NCI-H460 (cell line): ENCODE measurements at places on chromosomes 12 and 14.

DNA sequence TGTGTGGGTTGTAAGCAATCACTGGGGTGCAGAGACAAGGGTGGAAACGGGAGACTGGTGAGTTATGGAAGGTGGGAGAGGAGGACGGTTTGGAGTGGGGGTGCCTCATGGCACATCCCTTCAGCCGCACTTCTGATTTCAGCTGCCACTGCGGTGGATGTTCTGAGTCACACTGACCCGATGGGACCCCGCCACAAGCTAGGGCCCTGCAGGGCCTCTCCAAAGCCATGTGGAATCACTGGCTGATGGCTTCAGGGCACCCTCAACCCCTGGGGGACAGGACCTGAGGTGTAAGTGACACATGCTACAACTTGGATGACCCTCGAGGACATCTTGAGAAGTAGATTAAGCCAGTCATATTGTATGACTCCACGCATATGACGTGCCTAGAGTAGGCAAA lies 53.7 kb downstream of the GPR68 start:
- no peak for DNase-seq

GRCh38 chr12:78118486-78118885 lies 287.8 kb downstream of the NAV3 start:
- no peak for DNase-seq

GRCh38 chr14:41362139-41362538 lies 244.5 kb upstream of the LRFN5 start:
- no peak for DNase-seq

DNA sequence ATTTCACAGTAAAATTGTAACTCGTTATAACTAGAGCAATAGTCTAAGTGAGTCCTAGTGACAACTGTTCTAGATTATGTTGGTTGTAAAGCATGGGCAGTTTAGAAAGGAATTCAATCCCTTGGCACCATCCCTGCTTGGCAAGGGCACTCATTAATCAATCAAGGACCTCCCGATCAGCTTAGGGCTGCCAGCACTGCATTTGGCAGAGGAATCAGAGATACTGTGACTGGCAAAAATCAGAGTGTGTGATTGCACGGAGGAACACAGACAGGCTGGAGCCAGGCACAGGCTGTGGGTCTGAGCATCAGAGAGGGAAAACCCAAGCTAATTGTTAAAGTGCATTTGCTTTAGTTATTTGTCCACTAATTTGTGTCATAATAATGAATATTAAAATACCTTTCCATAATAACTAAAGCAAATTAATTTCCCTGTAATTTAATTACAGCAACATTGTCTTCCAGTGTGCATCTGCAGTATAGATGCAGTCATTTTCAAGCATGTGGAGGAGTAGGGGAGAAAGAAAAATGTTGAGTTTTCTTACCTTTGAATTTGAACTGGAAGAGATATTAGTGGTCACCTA lies 3.2 kb upstream of the EGLN3 start:
- DNase-seq: no peak

DNA sequence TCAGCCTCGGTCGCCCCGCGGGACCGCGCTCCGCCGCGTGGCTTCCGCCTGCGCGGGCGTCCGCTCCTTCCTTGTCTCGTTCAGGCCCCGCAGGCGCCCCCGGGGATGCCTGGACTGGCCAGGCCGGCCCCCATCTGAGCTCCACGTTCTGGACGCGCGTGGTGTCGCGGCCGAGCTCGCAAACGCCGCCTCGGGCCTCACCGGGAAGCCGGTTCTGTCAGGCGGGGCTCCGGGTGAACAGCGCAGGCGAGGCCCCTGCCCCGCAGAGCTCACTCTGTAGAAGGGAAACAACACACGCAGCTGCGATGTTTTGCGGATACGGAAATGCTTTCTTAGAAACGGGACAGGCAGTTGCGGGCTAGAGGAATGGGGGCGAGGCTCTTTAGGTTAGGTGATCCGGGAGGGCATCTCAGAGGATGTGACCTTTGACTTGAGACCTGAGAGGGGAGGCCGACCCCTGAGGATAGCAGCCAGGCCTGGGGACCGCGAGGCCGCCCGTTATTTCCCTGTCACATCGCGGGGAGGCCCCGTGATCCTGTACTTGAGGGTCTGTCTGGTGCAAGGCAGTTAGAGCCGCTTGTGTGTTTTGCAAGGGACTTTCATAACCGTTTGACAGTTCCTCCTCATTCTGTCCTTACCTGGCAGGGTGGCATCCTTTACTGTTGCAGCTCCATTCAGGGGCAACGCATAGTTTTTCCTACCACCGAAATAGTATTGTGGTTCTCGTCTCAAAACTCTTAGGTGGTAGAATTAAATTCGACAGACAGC lies 584 bp downstream of the VRK1 start:
- no peak for DNase-seq

DNA sequence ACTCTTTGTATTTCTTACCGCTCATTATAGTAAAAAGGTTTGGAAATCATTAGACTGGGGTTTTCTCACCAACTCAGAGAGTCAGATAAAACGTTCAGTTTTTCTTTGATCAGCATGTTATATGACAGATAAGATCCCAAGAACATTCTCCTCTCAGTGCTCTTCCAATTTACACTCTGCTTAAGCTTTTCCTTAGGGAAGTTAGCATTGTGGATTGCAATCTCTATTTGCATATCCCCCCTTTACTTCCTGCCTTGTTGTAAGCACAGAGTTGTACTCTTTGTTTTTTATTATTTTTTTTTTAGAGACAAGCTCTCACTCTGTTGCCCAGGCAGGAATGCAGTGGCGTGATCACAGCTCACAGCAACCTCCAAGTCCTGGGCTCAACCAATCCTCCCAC lies 11.4 kb upstream of the CFAP54 start:
- DNase-seq: no peak

DNA sequence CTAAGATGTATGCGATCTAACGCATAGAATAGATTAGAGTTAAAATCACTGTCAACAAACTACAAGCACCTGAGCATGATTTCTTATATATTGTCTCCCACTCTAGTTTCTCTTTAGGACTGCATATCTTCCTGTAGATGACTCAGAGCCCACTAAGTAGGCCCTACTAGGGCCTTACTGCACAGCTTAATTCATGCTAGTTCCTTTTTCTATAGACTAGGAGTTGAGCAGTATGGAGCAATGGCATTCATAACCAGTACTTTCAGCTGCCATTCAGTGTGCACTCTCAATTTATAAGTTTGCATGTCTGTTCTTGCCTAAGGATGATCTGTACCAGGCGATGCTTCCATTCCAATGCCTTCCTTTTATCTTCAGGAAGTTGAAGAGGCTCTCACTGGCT lies 103.5 kb downstream of the METTL25 start:
- DNase-seq: no peak

- DNase-seq: no peak
Measured at GRCh38 chr12:3833670-3834310, 39.4 kb downstream of the PARP11 start.

DNA sequence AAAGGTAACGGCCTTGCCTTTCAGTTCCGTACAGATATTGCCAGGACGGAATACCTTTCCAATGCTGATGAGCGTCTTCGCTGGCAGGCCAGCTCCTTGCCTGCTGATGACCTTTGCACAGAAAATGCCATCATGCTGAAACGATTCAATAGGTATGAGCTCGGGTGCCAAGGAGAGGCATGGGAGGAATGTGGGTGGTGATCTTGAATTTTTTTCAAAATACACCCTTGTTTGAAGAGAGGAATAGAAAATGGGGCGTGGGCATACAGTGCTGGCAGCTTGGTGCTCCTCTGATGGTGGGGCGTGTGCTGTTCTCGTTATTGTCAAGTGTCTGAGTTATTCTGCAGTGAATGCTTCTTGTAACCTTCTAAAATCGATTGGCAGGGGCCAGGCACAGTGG lies 52.5 kb downstream of the HSP90AA1 start:
- no peak for DNase-seq

DNA sequence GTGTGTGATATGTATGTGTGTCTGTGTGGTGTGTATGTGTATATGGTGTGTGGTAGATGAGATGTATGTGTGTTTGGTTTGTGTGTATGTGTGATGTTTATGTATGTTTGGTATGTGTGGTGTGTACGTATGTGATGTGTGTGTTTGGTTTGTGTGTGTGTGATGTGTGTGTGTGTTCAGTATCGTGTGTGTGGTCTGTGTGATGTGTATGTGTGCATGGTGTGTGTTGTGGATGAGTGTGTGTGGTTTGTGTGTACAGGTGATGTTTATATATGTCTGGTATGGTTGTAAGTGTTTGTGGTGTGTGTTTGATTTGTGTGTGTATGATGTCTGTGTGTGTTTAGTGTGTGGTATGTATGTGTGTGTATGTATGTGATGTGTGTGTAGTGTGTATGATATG lies 199.4 kb downstream of the SUDS3 start:
- DNase-seq: no peak

DNA sequence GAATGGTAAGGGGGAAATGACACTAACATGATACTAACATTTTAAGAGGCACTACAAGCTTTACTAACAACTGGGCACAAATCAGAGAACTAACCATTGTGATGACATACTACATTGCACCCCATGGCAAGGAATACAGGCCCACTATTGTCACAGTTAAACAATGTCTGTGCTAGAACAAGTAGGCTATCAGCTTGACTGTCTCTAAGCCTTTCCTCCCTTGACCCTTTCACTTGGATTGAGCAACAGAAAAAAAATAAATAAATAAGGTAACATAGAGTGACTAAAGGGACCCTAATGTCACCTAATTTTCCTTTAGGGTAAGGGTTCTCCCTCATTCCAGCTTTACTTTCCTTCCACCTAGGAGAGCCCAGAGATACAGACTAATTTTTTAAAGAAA lies 4.4 kb downstream of the SLC38A2 start:
- no peak for DNase-seq
